ENCODE measurements at places on chromosomes 12 and 14.
A peak's percentile ranks its signal among the peaks of the same experiment; 100 is the strongest.

DNA sequence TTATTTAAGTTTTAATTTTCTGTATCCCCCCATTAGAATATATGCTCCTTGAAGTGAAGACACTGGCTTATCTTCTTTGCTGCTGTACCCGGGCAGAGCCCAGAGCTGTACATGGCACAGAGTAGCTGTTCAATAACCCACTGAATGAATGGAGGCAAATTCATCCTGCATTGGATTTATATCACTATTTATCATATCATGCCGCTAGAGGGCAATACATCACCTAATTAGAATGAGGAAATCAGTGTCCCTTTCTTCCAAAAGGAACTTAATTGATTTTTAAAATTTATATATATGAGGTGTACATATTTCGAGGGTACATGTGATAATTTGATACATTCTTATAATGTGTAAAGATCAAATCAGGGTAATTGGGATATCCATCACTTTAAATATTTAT, 89.2 kb upstream of the TMEM260 start:
- H3K27me3 ChIP-seq, result no peaks in the 10 kb centered on the region
- no peak for DNase-seq
- no peak overlapping the region for H3K4me3 ChIP-seq
- H3K27ac ChIP-seq, result no peak overlapping the region
- H3K36me3 ChIP-seq, result no peaks in the 10 kb centered on the region
- peaks cover 4% of the 10 kb centered on the region for H3K4me1 ChIP-seq

GRCh38 chr12:67661311-67662021, 12.9 kb downstream of the DYRK2 start:
- peaks cover 37% of the 10 kb centered on the region for H3K36me3 ChIP-seq
- H3K4me1 ChIP-seq, result peaks cover 23% of the 10 kb centered on the region
- DNase-seq, result no peak
- peak overlapping the region; percentile 19 for H3K4me3 ChIP-seq
- H3K27me3 ChIP-seq, result no peaks in the 10 kb centered on the region
- peak overlapping the region; percentile 21 for H3K27ac ChIP-seq

DNA sequence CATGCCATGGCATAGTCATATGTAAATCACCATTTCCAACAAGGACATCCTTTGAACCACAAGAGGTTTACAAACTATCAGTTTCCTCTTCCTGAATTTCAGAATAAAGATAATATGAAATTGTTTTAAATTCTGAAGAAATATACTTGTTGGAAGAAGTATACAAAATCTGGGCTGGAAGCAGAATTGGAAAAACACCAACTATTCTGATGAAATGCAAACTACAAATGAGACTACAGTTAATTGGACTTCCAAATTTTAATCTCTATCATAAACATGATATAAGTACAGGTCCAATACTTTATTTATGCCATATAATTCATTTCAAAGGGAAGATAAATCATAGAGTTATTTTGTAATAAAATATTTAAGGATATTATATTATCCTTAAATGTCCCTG, 80.1 kb downstream of the NOVA1 start:
- no peaks in the 10 kb centered on the region for H3K4me1 ChIP-seq
- H3K4me3 ChIP-seq, result no peak overlapping the region
- no peak for DNase-seq
- no peaks in the 10 kb centered on the region for H3K27me3 ChIP-seq
- no peak overlapping the region for H3K27ac ChIP-seq

DNA sequence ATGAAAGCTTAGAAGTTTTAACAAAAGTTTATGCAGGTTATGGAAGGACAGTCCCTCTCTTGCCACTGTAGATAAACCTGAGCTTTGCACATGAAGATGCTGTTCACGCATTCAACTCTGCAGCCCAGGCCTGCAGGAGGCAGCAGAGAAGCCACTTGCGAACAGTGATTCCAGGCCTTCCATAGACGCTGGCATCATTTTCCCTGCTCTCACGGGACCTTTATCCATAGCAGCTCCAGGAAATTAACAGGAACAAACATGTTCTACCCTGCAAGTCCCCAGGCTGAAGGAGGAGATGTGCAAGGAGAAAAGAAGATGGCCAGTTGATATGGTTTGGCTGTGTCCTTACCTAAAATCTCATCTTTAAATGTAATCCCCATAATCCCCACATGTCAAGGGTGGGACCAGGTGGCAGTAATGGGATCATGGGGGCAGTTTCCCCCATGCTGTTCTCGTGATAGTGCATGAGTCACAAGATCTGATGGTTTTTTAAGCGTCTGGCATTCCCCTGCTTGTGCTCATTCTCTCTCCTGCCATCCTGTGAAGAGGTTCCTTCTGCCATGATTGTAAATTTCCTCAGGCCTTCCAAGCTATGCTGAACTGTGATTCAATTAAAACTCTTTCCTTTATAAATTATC, 2.0 kb downstream of the ERP27 start:
- peaks cover 90% of the 10 kb centered on the region for H3K36me3 ChIP-seq
- H3K27ac ChIP-seq, result no peak overlapping the region
- no peaks in the 10 kb centered on the region for H3K27me3 ChIP-seq
- DNase-seq, result no peak

DNA sequence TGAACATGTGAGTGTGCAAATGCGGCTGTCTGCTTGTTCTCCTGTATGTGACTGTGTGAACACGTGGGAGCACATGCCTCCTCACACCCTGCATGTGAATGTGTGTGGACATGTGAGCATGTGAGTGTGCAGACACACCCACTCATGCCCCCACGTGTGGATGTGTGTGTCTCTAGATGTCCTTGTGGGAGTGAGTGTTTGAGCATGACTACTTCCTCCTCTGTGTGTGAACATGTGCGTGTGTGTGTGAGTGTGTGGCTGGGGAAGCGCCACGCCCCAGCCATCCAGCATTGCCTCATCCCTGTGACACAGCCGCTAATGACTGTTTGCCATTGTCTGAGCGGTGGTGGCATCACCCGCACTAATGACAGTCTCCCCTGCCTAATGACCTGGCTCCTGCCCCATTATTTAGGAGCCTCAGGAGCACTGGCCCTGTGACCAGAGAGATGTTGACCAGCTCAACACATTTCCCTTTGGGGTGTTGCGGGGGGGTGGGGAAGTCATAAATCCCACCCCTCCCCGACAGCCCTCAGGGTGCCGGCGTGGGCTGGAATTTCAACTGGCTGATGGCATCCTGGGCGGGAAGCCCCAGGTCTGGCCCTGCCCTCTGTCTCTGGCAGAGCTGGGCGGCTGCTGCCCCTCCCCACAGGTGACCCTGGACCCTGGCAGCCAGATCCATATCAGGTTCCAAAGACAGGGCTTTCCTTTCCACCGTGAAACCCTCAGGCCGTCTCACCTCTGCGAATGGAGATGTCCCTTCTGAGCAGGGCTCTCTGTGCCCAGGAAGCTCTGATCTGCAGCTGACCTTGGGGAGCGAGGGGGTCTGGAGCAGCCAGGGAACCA, 11.5 kb upstream of the KRT80 start:
- H3K4me3 ChIP-seq, result no peak overlapping the region
- no peaks in the 10 kb centered on the region for H3K36me3 ChIP-seq
- H3K4me1 ChIP-seq, result peaks cover 2% of the 10 kb centered on the region
- H3K27ac ChIP-seq, result no peak overlapping the region

Measured in T-helper 2 cell treated with Interferon-gamma antibody and Interleukin-4, amounts not matched to agents 5 μg/mL and 100 μg/mL, for 36 hours (primary cell).